ENCODE measurements at places on chromosomes 2 and 18. TPM values are rescaled to one million over a fixed set of nuclear protein-coding genes. Genes with fewer than 3 reads are reported as not detected.

Gene DNER
- total RNA-seq, result 1.2 TPM

Gene DLX1
- not detected for total RNA-seq

Gene IL1B
- total RNA-seq, result 0.35 TPM

Gene ZC3H6
- 7.0 TPM for total RNA-seq

Gene SS18
- total RNA-seq, result 189 TPM

Gene CCBE1
- 8.7 TPM for total RNA-seq

Gene PID1
- total RNA-seq, result 1.0 TPM

Gene SERPINB3
- 1.9 TPM for total RNA-seq

Gene GRHL1
- total RNA-seq, result 4.0 TPM

Gene ITGAV
- 694 TPM for total RNA-seq

Gene LTBP1
- 0.89 TPM for total RNA-seq

Gene HOXD13
- total RNA-seq, result not detected

Gene FKBP7
- 21.9 TPM for total RNA-seq

Gene EGR4
- not detected for total RNA-seq

Gene VWC2L
- 0.15 TPM for total RNA-seq

Gene FZD7
- 55.2 TPM for total RNA-seq

Gene COBLL1
- 11.6 TPM for total RNA-seq

Gene SNORC
- total RNA-seq, result 0.69 TPM

Gene ACTR1B
- 89.3 TPM for total RNA-seq

Gene SPP2
- total RNA-seq, result not detected

Gene SOWAHC
- 20.7 TPM for total RNA-seq

Gene RGPD4
- under 0.01 TPM for total RNA-seq

Gene ST8SIA3
- not detected for total RNA-seq

Gene PRKD3
- total RNA-seq, result 68.6 TPM

Gene PMS1
- total RNA-seq, result 28.4 TPM

Gene ARHGEF33
- 0.99 TPM for total RNA-seq

Gene IGFBP5
- total RNA-seq, result 8.9 TPM

Gene TACR1
- total RNA-seq, result not detected

Gene G6PC2
- total RNA-seq, result not detected

Gene SCYGR4
- not detected for total RNA-seq

Gene TUBA4B
- 0.25 TPM for total RNA-seq

Gene MEP1B
- total RNA-seq, result not detected

Gene ZEB2
- total RNA-seq, result 9.7 TPM

Gene CNDP1
- total RNA-seq, result 0.05 TPM

Gene SLC23A3
- total RNA-seq, result 1.0 TPM

Gene TEKT4
- 0.10 TPM for total RNA-seq

Gene PLB1
- 1.2 TPM for total RNA-seq

Gene GPR75
- 2.8 TPM for total RNA-seq

Gene REEP1
- 0.17 TPM for total RNA-seq

Gene PTPRN
- total RNA-seq, result 0.52 TPM

Gene PROKR1
- total RNA-seq, result not detected

Gene AGXT
- not detected for total RNA-seq

Gene FBXO41
- total RNA-seq, result 3.6 TPM

Gene EPG5
- total RNA-seq, result 44.0 TPM

Gene LYPD1
- total RNA-seq, result 9.6 TPM

Gene ITPRIPL1
- total RNA-seq, result 4.2 TPM

Gene THADA
- 17.2 TPM for total RNA-seq

Gene LCT
- total RNA-seq, result not detected

Gene AOX1
- 8.0 TPM for total RNA-seq

Gene ARHGAP25
- 0.35 TPM for total RNA-seq

Gene TSPYL6
- not detected for total RNA-seq

Gene CD207
- not detected for total RNA-seq

Gene ERFE
- total RNA-seq, result 10.4 TPM

Gene TWIST2
- 0.20 TPM for total RNA-seq

Gene EPC2
- 11.1 TPM for total RNA-seq

Data from renal cortical epithelial cell (primary cell).